CD4-positive, alpha-beta T cell treated with Interleukin-1 beta for 1 hour (primary cell): ENCODE measurements at places on chromosomes 3 and 15.
A peak's percentile ranks its signal among the peaks of the same experiment; 100 is the strongest.

DNA sequence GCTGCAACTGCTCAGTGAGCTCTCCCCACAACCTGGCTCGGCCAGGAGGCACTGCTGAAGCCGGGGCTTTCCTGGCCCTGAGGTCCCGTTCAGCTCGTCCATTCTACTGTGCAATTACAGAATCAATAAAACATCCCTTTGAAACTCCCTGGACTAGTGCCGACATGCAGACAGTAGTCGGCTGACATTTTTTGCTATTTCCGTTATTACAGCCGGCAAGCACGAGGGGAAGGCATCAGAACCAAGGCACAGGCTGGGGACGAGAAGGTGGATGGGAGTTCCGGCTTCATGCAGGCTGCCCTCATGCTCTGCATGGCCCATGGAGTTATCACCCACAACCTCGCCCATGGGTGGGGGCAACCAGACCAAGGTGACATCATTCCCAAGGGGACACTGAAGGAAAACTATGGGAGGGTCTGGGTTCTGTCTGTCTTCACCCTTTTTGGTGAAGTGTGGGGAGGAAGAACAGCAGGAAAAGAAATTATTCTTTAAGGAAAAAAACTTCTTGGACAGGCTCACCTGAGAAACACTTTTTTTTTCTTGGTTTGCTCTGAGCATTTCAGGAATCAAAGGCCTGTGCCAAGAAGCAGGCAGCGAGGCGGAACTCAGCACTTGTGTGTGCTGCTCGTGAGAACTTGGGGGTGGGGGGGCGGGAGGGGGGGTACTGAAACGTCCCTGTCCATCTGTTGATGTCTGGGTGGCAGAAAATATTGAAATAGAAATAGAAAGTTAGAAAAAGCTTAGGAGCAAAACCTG, 154.5 kb downstream of the FOXP1 start:
- DNase-seq: no peak

DNA sequence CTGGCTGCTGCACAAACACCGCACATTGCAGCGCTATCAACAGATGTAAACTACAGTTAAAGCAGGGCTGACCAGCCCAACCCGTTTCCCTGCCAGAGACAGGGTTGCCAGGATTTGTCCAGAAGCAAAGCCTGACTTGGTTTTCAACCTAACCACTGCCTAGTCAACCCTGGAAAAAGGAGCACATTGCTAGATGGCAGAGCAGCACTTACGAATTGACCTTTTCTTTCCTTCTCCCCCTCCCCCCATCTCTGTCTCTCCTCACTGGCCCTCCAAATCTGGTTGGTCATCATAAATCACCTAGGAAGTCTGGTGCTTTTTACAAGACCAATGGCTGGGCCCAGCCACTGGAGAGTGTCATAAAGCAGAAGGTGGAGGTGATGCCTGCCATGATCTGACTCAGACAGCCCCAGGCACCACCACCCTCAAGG, 51.3 kb downstream of the ABCC5 start:
- no peak for DNase-seq

DNA sequence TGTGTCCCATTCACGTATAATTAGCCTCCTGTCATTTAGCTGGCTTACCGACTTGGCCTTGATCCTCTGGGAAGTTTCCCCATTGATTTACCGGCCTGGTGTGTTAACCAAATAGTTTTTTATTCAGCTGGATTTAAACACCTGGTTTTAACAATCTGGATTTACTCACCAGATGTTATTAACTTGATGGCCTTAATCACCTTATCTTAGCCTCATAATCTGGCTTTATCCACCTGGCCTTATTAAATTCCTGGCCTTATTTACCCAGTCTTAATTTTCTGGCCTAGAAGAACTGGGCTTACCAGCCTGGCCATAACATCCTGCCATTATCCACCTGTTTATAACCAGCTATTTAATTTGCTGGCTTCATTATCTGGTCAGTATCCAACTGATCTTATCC, 89.9 kb downstream of the IL12A start:
- no peak for DNase-seq

DNA sequence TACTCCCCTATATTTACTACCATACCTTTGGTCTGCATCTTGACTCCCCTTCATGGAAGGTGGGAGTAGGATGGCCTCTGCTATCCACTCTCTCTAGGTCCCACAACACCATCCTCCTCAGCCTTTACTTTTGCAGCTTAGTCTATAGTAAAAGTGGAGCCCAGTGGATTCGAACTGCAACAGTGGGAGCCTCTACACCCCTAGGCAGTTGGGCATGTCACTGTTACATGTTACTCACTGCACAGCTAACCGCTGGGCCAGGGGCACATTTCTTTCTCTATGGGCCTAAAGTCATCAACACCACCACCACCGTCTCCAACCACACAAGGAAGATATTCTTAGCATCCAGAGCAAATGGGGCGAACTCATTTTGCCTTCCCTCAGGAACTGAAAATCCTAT, 62.9 kb downstream of the KLF13 start:
- no peak for DNase-seq

DNA sequence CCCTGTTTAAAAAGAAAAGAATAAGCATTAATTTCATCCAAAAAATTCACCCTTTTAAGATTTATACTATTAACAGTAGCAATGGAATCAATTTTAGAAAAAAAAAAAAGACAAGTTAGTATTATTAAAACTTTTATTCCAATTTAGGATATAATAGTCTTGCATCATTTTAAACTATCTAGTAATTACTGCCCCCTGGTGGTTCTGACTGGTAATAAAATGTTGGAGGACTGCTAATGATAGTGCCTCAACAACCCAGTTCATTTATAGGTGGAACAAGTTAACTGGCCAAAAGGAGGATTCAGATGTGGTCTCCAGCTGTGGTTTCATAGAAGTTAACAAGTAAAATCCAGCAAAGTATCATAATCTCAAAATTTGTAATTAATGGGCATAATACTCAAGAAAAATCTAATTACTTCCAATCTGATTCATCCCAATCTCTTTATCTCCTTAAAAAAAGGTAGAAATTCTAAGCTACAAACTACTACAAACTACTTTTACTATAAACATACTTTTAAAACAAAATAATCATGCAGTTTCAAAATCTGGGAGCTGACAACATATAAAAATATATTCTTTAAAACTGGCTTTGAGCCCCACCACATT, 30.7 kb upstream of the WDR49 start:
- DNase-seq: peak; percentile 16

DNA sequence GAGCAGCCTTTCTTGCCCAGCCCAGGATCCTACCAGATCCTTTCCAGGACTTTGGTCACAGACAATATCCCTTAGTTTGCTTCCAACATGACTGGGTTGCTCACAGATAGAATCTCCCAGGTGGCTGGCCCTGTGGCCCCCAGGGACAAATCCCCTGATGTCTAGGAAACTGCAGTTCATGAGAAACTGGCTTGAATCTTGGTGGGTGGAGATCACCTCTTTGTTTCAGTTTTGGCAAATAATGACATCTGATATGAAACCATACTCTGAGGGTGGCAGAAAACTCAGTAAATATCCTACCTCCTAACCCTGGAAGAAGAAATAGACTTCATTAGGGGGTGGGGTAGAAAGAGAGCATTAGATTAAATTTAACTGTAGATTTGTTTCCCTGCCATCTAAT, 44.1 kb upstream of the PFN2 start:
- DNase-seq: no peak

GRCh38 chr3:49747792-49748480, 24.2 kb upstream of the GMPPB start:
- no peak for DNase-seq

- no peak for DNase-seq
Measured at GRCh38 chr3:54780336-54780735, 147.5 kb downstream of the LRTM1 start.

DNA sequence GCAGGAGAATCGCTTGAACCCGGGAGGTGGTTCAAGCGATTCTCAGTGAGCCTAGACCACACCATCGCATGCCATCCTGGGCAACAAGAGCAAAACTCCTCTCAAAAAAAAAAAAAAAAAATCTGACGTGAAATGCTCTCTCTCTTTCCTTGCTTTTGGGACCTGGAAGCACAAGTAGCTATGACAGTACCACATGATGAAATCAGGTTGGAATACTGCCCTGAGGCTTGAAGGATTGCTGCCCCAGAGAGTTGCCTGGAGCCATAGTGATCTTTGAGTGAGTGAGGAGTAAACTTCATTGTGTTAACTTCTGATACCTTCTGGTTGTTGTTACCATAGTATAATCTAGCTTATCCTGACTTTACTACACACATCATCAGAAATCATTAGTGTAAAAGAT, 23.3 kb downstream of the AKAP13 start:
- DNase-seq: no peak

- DNase-seq: no peak
Measured at GRCh38 chr15:86905625-86906256, 826.1 kb downstream of the AGBL1 start.

GRCh38 chr3:114449271-114450007, 155.6 kb downstream of the TIGIT start:
- no peak for DNase-seq

- DNase-seq: no peak
Measured at GRCh38 chr3:187072511-187072910, 66.8 kb downstream of the RPL39L start.

DNA sequence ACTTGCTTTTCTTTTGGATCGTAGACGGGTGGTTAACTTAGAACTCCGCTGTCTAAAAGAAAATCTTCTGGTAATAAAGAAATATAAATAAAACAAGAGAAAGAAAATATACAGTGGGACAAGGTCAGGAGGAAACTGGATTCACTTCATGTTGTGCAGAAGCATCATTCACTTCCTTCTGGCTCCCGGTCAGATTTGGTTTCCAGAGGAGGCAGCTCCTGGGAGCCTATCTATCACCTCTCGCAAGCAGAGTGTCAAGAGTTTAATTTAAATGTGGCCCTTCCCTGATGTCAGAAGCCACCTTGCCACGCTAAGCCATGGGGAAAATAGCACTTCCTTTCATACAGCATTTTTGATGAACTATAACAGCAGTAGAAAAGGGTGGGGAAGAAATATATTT, 139.1 kb downstream of the NSMCE3 start:
- DNase-seq: no peak

GRCh38 chr3:11009898-11010297, 17.4 kb downstream of the SLC6A1 start:
- no peak for DNase-seq

GRCh38 chr3:132660052-132660810, at the start of gene UBA5:
UBA5 (plus strand) TSS chr3:132660329; CDS start chr3:132660538, 209 bp downstream.
- DNase-seq: peak; percentile 67

GRCh38 chr15:68992696-68993095, 21.8 kb upstream of the NOX5 start:
- DNase-seq: no peak

- DNase-seq: no peak
Measured at GRCh38 chr15:67813104-67813634, 12.1 kb upstream of the SKOR1 start.

DNA sequence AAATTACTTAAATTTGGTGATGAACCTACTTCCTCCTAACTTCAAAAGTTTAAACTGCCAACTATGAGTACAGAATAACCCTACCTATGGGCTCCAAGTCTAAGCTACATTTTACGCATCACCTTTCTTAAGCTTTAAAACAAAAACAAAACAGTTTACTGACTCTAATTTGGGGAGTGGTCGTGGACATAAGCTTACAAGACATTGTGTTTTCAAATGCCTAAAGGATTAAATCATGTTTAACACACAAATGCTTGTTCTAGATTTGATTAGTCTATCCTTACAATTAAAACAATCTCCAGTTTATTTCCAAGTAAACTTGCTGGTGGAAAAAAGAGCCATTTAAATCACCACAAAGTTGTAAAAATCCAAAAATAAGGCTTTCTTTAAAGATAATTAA, 62.2 kb downstream of the UACA start:
- no peak for DNase-seq
